Activated T-helper 9 cell treated with anti-CD3 and anti-CD28 coated beads, Interleukin-2, amount 50 U/mL, for 16 hours (primary cell): ENCODE measurements at places on chromosomes 16 and 17.

- DNase-seq: no peak
Measured at GRCh38 chr16:82322177-82322576, 152.2 kb upstream of the MPHOSPH6 start.

GRCh38 chr17:76492989-76493501 is 8.2 kb downstream of the RHBDF2 start:
- peak; percentile 21 for DNase-seq

DNA sequence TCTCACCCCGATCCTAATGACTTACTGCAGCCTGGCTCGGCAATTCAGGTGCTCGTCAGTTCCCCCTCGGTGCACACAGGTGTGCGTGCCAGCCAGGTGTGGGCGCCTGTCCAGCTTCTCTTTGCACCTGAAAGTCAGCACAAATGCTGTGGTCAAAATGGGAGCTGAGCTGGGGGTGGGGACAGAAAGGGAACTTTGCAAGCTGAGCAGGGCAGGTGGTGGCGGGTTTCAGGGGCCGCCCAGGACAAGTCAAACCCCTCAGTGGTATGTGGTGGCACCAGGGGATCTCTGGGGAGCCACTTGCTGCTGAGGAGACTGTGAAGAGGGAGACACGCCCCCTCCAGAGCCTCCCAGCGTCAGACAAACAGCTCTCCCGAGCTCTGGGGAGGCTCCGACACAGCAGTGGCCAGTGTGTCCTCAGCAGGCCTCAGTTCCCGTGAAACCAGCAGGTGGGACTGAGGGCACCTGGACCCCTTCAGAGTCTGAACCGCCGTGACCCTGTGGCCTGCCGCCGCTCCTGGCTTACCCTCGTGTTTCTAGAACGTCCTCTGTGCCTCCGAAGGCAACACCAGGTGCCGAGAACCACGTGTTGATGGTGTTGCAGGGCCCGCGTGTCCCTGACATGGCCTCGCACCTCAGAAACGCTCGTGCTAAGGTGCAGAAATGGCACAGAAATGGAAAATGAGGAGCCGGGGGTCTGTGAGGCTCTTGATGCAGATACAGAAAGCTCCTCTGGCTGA is 233.5 kb upstream of the TNRC6C start:
- DNase-seq: no peak

DNA sequence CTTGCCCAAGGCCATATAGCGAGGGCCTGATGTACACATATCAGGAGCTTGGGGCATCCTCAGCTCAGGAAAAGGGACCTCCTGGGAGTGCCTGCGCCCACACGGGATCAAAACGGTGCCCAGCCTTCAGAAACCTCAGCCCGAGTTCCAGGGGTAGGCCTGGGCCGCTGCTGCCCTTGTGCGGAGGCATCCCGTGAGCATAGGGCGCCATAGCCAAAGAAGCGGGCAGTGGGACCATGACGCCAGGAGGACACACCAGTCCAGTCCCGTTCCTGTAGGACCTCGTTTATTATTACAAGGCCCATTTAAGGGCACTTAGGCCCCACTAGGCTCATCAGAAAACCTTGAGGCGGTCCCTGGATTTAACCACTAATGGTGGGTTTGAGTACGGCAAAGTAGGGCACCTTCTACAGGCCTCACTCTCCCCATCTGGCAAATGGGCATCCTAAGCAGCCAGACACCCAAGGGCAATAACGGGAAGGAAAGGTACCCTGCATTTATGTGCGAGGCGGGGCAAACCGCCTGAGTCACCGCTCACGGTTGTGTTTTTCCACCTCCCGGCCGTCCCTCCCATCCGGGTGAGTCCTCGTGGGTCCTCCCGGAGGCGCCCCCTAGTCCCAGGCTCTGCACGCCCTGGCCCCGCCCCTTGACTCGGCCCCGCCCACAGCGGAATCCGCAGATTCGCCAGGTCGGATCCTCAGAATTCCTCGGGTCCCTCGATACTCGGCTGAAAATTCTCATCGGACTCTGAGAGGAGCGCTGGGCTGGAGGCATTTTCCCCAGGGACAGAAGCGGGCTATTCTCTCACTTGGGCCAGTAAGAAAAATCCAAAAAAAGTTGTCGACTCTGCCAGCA is 726 bp upstream of the SETD1A start:
- peak; percentile 85 for DNase-seq

DNA sequence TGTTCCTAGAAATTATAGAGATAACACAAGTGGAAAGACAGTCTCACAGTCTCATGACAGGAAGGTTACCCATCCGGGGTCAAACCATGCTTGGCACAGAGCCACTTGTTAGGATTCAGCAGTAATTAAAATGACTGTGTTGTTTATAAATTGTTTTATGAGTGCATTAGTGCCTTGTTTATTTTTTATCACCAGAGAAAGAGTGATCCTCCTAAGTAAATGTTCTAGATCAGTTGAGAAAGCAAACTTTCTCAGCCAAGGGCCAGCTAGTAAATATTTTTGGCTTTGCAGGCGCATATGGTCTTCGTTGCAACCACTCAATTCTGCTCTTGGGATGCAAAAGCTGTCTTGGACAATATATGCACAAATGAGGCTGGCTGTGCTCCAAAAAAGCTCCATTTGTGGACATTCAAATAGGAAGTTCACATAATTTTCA is 253.9 kb upstream of the CACNG5 start:
- DNase-seq: no peak
